Sciatic nerve (tissue), 2 donors: ENCODE measurements at places on chromosomes 2 and 18. TPM values are rescaled to one million over a fixed set of nuclear protein-coding genes. Genes with fewer than 3 reads are reported as not detected.

DNA sequence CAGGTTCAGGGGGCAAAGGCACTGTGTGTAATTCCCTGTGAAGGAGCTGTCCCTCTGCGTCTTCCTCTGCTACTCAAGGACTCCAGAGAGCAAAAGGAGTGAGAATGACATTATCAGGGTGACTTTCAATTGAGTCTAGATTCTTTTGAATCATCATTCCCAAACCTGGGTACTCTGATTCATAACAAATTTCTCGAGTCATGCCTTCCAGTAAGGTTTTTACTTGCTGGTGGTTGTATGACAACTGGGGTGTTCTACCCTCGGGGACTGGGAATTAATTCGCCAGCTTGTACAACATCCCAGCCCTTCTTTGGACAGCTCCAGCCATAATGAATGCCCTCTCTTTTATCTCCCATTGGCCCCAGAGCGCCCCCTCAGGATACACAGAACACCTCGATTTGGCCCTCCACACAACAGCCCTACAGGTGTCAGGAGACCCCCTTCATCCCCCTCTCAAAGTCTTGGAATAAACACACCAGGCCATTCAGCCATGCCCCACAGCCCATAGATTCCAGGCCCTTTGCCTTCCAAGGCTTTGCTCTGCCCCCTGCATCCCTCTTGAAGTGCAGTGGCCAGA lies 254.5 kb downstream of the KLHL29 start:
- no peak for DNase-seq

- no peak for DNase-seq
Measured at GRCh38 chr2:221235941-221236340, 336.2 kb downstream of the EPHA4 start.

- no peak for DNase-seq
Measured at GRCh38 chr18:59517446-59518165, 158.5 kb upstream of the LMAN1 start.

- peak; percentile 79 for DNase-seq
Measured at GRCh38 chr2:69177063-69177771, 164.2 kb downstream of the ANTXR1 start.

DNA sequence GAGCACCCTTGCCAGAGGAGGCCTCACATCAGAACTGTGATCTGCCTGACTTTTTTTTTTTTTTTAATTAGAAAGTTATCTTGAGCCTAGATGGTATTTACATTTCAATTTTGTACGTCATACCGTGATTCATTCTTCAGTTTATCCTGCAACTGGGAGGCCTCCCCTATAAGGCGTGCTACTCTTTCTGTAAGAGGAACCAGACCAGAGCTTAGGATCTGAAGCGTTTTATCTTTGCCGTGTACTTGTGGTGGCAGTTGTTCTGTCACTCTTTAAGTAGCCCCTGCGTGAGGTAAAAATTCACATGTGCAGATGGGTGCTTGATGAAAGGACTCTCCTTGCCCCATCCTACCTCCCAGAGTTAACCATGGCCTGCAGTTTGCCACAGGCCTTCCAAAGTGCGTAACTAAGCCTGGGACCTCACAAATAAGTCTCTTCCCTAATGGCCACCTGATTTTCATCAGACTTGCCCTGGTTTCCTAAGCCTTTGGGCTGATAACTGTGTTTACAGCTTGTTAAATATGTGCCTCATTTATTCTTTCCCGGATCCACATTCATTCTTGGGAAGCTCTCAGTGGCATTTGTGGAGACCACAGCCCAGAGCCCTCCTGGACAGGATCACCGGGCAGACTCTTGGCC lies 96.0 kb downstream of the MTCL1 start:
- no peak for DNase-seq

- DNase-seq, result no peak
Measured at GRCh38 chr2:240237609-240238174, 97.2 kb upstream of the OTOS start.

DNA sequence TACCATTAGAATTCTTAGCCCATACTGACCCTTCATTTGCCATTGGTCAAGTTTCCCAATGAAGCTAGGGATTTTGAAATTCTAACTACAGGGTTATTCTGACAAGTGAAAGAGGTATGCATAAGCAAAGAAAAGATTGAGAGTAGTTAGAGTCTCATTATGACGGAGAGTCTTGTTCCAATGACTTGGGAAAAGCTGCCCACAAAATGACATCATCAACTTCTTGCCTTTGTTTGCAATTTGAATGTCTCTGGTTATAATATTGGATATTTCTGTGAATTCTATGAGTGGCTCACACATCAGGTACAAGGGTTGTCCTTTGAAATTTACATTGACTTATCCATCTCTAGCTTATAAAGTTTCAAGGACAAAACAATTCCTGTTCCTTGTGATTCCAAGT lies 772.2 kb downstream of the TRIB2 start:
- no peak for DNase-seq

DNA sequence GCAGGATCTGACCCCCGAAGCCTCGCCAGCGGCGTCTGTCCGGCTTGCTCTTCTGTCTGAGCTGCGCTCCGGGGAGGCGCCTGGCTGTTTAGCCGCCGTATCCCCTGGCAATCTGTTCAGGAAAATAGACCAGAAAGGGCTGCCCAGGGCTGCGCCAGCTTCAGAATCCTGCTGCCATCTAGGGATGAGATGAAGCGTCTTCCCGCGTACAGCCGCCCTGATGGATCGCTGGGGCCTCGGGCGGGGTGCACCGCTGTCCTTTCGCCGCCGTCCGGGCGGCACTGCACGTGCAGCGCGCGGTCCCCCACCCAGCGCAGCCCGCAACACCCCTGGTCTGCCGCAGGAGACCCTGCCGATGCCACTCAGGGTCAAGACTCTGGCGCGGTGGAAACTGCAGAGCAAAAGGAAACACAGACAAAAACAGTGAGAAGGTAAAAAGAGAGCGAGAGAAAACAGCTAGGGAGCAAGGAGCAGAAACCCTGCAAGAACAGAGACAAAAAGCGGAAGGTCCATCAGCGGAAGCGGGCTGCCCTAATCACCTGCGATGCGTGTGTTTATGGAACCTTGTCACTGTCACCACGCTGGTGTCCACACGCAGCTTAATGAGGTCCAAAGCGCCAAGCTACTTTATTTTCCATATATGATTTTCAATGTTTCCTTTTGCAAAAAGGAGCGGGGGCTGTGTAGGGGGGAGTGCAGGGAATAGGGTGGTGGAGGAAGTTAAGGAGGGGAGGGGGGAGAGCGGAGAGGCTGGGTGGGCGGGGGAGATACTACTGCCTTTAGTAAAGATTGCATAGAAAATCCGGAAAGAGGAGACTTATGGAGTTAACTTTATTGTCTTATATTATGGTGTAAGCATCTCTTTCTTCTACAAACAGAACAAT lies 2113.3 kb upstream of the PIK3C3 start:
- DNase-seq, result peak; percentile 66

- no peak for DNase-seq
Measured at GRCh38 chr18:68314403-68314802, 400.5 kb downstream of the TMX3 start.

DNA sequence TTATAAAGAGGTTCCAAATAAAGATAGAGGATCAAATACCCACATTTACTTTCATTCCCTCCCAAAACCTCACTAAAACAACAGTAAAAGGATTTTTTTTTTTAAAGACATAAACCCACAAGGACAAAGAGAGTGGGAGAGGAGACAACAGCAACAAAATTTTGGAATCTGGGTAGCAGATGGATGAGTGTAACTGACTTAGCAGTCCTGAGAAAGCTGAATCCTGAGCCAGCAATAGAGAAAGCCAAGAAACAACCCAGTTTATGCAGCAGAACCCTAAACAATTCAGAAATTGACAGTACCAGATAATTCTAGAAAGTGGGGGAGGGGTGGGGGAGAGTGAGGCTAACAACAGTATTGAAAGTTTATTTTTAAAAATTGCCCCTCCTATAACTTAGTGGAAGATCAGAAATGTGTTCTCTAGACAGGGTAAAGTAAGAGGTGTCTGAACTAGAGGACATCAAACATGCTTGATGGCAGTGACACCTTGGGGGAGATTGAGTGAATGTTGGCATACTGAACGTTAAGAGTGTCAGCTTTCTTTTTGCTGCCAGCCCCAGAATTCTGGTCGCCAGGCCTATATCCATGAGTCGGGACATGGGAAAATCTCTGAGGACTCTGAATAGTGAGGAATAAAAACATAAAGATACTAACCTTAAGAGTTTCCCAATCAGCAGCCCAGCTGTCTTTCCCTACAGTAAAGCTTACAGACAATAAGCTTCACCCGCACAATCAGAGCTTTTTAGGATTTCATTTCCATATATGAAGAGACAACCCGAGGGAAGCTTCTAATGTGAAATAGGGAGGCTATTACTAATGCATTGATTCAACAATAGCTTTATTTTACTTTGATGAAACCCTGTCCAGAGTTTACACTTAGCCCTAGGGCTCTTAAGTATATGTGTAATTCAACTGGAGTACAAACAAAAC lies 128.0 kb upstream of the ALPP start:
- DNase-seq, result no peak

DNA sequence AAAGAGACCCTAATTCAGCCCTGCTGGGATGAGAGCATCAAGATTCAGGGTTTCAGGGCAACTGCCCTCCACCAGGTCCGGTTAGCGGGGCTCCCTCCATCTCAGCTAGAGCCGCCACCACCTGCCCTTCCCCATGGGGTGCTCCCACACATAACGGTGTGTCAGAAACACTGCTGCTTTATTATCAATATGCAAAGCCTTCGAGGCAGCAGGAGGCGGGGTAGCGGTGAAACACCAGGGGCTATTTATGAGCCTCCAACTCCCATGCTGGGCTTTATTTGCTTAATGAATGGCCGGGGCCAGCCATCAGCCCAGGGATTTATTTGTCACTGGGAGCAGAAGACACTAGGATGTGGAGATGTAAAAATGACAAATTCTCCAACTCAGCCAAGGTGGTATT lies 109.8 kb downstream of the GALNT14 start:
- DNase-seq, result no peak

GRCh38 chr2:128320192-128320905 lies 1.7 kb upstream of the HS6ST1 start:
- DNase-seq, result peak; percentile 58

The LYPD1 gene
- total RNA-seq, result 1.2 TPM

The MDH1B gene
- 1.9 TPM for total RNA-seq

- peak; percentile 92 for DNase-seq
Measured at GRCh38 chr2:218301176-218301819, 9.0 kb upstream of the TMBIM1 start.
